ENCODE measurements at places on chromosomes 2 and 18.

GRCh38 chr2:44116319-44116718, 52.4 kb upstream of the PPM1B start:
- peak; percentile 30 for DNase-seq

- no peak for DNase-seq
Observed at GRCh38 chr2:212549463-212549862, 10.9 kb upstream of the ERBB4 start.

GRCh38 chr2:118801151-118801550, 46.3 kb downstream of the EN1 start:
- DNase-seq, result no peak

- DNase-seq, result no peak
Observed at GRCh38 chr2:233435436-233436190, 81.3 kb downstream of the DGKD start.

DNA sequence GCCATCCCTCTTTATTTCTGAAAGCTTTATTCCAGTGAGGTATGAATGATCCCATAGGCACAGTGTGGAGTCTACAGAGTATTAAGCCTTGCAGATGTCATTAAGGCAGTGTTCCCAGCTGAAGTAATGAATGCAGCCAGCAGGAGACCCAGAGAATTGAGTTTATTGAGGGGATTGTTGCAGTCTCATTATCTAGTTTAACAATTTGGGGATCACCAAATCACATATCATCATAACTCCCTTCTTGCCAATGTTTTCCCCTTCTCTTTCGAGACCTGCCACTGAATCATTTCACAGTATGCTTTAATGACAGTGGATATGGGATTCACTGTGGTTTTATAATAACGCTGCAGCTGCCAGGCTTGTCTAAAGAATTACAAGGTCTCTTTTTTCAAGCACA, 249.3 kb upstream of the FSHR start:
- no peak for DNase-seq

DNA sequence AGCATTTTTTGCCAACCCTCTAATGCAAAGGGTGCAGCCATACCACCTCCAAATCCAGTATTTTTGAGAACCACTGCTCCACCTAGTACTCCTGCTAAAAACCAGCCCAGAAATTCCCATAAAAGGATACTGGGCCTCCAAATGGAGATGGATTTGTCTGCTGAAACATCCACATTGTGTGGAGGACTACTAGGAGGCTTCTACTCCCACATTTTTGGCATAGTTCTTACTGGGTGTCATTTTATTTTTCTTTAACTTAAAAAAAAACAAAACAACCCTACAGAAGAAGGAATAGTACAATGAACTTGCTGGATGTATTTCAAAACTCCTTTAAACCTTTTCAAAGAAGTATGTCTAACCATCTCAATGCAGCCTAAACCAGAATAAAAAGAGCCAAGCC, 219.2 kb downstream of the SRBD1 start:
- no peak for DNase-seq

- DNase-seq, result no peak
Observed at GRCh38 chr2:132941296-132942020, 271.5 kb upstream of the LYPD1 start.

GRCh38 chr2:167776359-167776758, 471.0 kb downstream of the STK39 start:
- DNase-seq, result no peak

GRCh38 chr2:39661826-39662225, 3.9 kb upstream of the TMEM178A start:
- DNase-seq, result no peak

- peak; percentile 6 for DNase-seq
Observed at GRCh38 chr2:224038049-224038829, 847 bp downstream of the SERPINE2 start.

DNA sequence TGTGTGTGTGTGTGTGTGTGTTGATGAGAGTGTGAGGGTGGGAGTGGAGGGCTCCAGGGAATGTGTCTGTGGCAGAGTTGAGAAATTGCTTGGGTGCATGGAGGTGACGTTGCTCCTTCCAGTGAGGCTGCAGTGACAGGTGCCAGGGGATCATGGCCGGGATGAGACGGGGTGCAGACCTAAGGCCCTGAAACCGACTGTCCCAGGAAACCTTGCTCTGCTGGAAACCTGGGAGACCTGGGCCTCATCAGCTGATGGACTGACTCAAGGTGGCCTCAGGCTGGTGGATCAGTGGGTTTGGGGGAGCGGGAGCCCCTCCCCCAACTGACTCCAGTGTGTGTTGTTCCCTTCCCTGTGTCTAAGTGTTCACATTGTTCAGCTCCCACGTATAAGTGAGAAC, 56.6 kb downstream of the INHBB start:
- no peak for DNase-seq

- no peak for DNase-seq
Observed at GRCh38 chr2:4693266-4693665, 989.9 kb downstream of the DCDC2C start.

DNA sequence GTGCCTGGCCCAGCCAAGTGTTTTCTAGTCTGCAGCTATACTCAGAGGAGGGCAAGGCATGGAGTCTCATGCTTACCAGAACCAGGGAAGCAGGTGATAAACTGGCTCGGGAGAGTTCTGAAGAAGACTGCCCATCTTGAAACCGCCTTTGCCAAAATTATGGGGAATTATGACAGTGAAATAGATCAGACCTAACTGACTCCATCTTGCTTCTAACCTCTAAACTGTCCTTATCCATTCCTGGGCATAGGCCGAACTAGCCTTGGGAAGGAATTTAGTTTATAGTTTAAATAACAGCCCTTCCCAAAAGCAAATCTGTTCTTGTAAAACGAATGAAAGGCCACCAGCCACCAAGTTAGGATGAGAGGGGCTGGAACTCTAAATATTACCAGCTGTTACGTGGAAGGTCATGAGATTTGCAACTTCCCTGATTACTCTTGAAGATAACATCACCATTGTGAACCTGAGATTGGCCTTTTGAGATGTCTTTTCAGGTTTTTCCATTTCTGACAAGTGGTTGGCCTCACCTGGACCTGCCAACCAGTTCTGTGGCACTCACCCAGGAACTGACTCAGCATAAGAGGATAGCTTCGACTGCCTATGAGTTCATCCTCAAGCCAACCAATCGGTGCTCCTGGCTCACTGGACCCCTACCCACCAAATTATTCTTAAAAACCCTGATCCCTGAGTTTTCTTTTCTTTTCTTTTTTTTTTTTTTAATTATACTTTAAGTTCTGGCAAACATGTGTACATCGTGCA, 23.4 kb downstream of the CHCHD5 start:
- no peak for DNase-seq

- no peak for DNase-seq
Observed at GRCh38 chr2:163713534-163714311, 22.1 kb downstream of the FIGN start.

DNA sequence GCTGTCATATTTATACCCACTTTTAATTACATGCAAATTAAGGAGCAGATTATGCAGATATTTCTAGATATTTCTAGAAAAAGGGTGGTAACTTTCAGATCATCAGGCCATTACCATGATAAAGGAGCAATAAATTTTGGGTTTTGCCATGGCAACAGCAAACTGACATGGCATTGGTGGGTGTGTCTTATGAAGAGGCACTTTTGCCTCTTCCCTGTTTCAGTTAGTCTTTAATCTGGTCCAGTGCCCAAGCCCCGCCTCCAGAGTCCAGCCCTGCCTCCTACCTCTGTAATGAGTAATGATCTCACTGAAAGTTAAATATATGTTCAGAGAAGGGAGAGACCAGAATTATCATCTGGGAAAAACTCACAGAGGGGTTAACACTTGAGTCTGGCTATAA, 124.8 kb downstream of the SCG2 start:
- DNase-seq, result no peak

- no peak for DNase-seq
Observed at GRCh38 chr2:145666552-145666951, 1146.6 kb upstream of the ZEB2 start.

DNA sequence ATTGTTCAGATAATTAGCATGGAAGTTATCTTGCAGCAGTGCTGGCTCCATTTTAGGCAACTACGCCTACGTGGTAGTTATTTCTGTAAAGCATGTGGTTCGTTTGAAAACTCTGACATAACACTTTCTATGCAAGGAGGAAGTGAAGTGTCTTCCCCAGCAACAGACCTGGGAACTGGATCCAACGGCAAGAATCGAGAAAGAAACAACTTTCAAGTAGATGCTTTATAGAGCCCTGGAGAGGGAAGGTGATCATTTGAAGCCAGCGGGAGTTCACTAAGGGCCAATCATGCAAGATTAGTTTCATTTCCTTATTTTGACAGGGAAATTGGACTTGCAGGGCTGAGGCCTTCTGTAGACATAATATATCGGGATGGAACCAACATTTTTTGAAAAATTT, 218.3 kb downstream of the ACKR3 start:
- DNase-seq, result peak; percentile 91

- peak; percentile 35 for DNase-seq
Observed at GRCh38 chr2:99485411-99485810, 4.4 kb downstream of the REV1 start.

GRCh38 chr2:15155959-15156574, 405.1 kb downstream of the NBAS start:
- no peak for DNase-seq

GRCh38 chr2:213150315-213151097, 906 bp downstream of the IKZF2 start:
- no peak for DNase-seq

- no peak for DNase-seq
Observed at GRCh38 chr2:59884166-59884565, 669.3 kb downstream of the BCL11A start.

DNA sequence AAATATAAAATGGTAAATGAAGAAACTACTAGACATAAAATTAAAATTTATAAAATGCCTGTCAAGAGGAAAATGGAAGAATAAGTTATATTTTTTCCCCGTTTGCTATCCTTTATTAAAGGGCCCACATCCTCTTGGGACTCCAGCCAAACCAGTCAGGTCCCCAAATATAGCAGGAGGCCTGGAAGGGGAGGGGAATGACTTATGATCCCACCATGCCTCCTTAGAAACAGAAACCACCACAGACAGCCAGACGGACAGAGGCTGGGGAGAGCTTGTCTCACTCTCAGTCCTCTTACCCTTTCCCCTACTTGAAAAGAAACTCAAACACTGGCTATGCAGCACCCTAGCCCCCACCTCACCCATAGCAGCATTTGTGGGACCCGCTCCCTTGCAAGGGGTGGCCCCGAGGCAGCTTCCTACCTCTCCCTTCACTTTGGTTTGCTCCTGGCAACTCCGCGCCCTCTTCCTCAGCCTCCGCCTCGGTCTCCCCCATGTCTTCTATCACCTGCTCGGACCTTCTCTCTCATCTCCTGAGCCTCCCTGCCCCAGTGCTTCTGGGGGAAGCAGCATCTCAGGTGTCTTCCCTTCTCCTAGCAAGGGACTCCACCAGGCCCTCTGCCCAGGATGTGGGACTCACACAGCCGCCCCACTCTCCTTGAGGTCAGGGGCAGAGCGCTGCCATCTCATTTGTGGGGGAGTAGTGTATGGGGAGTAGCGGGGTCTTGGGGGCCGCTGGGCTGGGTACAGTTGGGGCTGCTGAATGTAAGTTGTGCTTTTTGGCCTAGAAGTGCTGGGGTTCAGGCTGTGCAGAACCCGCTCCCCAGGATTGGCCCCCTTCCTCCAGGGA, 37.4 kb upstream of the ANKRD62 start:
- DNase-seq, result no peak

- peak; percentile 80 for DNase-seq
Observed at GRCh38 chr2:144190908-144191605, 328.9 kb downstream of the ZEB2 start.

GRCh38 chr2:216078776-216079175, 2.8 kb downstream of the PECR start:
- DNase-seq, result no peak

DNA sequence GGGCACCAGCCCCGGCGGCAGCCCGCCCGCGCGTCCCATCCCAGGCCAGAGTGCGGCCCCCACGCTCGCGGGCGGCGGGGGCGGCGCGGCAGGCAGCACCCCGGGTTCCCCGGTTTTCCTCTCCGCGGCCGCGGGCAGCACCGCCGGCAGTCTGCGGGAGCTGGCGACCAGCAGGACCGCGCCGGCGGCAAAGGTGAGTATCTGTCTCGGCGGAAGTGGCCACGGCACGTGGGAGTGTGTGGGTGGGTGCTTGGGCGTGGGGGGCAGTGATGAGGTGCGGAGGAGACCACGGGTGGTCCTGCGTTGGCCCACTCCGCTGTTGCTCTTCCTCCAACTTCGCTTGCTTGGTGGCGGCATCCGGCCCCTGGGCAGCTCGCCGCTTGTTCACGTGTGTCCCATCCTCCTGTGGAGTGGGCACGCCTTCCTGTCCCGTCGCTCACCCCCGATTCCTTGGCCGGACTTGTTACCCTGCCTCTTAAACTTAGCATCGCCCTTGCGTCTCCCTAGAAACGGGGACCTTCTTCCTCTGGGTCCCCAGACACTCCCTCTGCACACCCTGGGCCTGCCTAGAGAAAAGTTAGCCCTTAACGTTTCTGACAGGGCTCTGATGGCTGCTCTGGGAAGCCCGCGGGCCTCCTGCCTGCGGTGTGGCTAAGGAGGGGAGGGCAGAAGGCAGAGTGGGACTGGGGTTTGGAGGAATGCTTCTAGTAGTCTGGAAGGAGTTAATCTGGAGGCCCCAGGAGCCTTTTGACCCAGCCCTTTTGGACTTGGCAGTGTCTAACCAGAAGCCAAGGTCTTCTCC, 1.1 kb downstream of the SH3RF3 start:
- DNase-seq, result no peak

GRCh38 chr2:183604065-183604464, 479.8 kb downstream of the NUP35 start:
- DNase-seq, result no peak

- peak; percentile 32 for DNase-seq
Observed at GRCh38 chr2:101758001-101758400, 60.5 kb downstream of the MAP4K4 start.

GRCh38 chr2:150572961-150573395, 85.5 kb upstream of the RND3 start:
- DNase-seq, result no peak

DNA sequence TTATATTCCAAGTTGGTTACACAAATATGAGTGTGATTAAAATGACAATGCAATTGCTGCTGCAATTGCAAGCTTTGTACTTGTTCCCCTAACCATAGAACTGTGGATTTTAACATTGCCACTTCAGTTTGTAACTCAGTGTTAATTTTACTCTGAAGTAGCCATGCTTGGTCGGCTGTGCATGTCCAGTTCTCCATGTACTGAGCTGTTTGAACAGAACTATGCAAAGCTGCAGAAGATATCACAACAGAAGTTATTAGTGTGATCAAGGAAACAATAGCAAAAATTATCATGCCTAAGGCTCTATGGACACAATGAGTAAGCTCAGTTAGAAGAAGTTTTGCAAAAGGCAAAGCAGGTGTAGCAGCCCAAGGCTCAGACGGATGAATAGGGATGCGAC, 45.3 kb downstream of the CXCR4 start:
- no peak for DNase-seq

GRCh38 chr2:37324536-37324785, 172 bp downstream of the PRKD3 start:
- DNase-seq, result peak; percentile 65

DNA sequence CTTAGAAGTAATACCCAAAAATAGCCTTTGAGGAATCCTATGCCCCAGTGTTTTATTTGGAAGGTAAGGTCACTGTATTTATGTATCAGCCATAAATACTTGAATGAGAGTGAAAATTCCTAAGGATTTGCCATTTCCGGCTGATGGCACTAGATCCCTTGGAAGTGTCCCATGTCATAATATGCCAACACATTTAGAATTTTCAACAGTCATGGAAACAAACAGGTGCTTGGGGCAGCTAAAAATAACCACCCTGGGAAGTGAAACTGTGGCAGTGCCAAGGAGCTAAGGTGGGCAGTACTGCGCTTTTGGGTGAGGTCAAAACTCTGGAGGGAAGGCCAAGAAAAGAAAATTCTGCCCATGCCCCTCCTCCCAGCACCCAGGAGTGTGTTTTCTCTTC, 80.2 kb downstream of the TCF7L1 start:
- DNase-seq, result no peak

- no peak for DNase-seq
Observed at GRCh38 chr18:46098616-46098933, 479 bp upstream of the ATP5F1A start.
